Tibial nerve (tissue), 4 donors: ENCODE measurements at places on chromosomes 2 and 18. TPM values are rescaled to one million over a fixed set of nuclear protein-coding genes. Genes with fewer than 3 reads are reported as not detected.

Gene UCN
- total RNA-seq, result 24.0 TPM

Gene TEX44
- not detected for total RNA-seq

Gene C18orf32
- 22.2 TPM for total RNA-seq

Gene SATB2
- total RNA-seq, result 19.0 TPM

Gene SERPINB8
- total RNA-seq, result 10.9 TPM

Gene TXNDC2
- total RNA-seq, result 0.20 TPM

Gene CD28
- 13.8 TPM for total RNA-seq

Gene FHL2
- total RNA-seq, result 72.8 TPM

Gene DUSP19
- 2.2 TPM for total RNA-seq

Gene COBLL1
- total RNA-seq, result 152 TPM

GRCh38 chr2:102296449-102296848, 14.9 kb upstream of the IL1RL1 start:
- DNase-seq, result no peak
- H3K36me3 ChIP-seq, result no peaks in the 10 kb centered on the region
- H3K27me3 ChIP-seq, result no peaks in the 10 kb centered on the region
- no peaks in the 10 kb centered on the region for H3K4me1 ChIP-seq
- no peak overlapping the region for H3K27ac ChIP-seq

DNA sequence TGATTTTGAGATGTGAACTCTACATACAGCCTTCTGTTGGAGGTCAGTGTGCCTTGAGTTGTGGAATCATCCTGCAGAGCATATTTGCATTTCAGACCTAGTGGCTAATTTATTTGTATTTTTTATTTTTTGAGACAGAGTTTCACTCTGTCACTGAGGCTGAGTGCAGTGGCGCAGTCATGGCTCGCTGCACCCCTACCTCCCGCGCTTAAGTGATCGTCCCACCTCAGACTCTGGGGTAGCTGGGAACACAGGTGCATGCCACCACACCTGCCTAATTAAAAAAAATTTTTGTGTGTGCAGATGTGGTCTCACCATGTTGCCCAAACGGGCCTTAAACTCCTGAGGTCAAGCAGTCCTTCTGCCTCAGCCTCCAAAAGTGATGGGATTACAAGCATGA, 104.4 kb downstream of the ASXL3 start:
- no peak for DNase-seq
- no peaks in the 10 kb centered on the region for H3K27me3 ChIP-seq
- no peaks in the 10 kb centered on the region for H3K36me3 ChIP-seq
- no peak overlapping the region for H3K27ac ChIP-seq
- no peaks in the 10 kb centered on the region for H3K4me1 ChIP-seq

GRCh38 chr2:104040771-104041170, 813.1 kb upstream of the POU3F3 start:
- no peak overlapping the region for H3K27ac ChIP-seq
- H3K4me3 ChIP-seq, result no peak overlapping the region
- no peak for DNase-seq
- no peaks in the 10 kb centered on the region for H3K4me1 ChIP-seq
- no peaks in the 10 kb centered on the region for H3K36me3 ChIP-seq
- H3K27me3 ChIP-seq, result no peaks in the 10 kb centered on the region

GRCh38 chr2:45494275-45494977, 116.6 kb downstream of the SRBD1 start:
- no peak overlapping the region for H3K27ac ChIP-seq
- peak; percentile 68 for DNase-seq
- H3K27me3 ChIP-seq, result no peaks in the 10 kb centered on the region

DNA sequence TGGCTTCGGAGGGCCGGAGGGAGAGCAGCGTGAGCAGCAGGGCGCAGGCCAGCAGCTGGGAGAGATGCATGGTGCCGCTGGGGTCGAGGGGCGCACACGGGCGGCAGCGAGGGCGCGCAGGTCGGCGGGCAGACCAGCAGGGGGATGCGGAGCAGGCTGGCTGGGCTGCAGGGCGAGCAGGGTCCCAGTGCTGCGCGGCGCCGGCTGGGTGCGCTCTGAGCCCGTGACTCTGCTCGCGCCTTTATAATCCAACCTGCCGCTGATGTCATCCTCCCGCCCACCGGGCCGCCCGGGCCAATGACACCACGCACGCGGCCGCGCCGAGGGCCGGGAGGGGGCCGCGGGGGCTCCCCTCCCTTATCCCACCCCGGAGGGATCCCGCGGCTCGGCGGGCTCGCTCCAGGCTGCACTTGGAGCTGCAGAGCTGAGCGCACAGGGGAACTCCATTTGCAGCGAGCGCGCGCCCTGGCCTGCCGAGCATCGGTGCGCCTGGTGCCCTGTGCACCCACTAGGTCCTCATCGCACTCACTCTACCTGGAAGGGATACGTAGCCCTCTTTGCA, at the start of gene NPPC:
NPPC (minus strand) TSS at position 217 of the 562 bp plus-strand sequence; CDS start at position 70, 147 bp downstream.
- peak within 1 kb of the TSS; percentile 39 for H3K4me3 ChIP-seq
- no peak within 1 kb of the TSS for H3K27ac ChIP-seq
- H3K27me3 ChIP-seq, result peaks cover 74% of the 10 kb centered on the region
- no peaks in the 10 kb centered on the region for H3K36me3 ChIP-seq
- DNase-seq, result no peak

GRCh38 chr2:151906633-151906998, 78.4 kb upstream of the ARL5A start:
- no peak overlapping the region for H3K27ac ChIP-seq
- no peak for DNase-seq
- H3K4me1 ChIP-seq, result no peaks in the 10 kb centered on the region

DNA sequence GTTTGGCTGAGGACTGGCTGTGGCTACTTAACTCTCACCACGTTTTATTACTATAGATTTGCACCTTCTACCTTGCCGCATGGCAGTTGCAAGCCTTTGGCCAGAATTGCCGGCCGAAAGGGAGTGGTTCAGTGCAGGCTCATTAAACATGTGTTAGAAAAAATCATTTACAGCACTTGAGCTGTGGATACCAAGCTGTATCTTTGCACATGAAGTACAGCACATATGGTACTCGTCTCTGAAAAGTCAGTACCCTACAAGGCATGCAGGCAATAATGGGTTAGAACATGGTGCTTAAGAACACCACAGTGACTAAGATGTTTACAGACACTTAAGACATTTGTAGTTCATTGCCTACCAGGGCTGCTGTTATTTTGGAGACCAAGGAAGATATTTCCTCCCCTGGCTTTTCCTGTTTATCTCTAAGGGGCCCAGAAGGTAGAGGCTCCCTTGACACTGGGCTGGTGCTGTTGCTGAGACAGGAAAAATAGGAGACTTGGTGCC, 103.1 kb downstream of the ZNF532 start:
- H3K36me3 ChIP-seq, result no peaks in the 10 kb centered on the region
- no peak overlapping the region for H3K4me3 ChIP-seq
- H3K27me3 ChIP-seq, result no peaks in the 10 kb centered on the region

GRCh38 chr18:55420665-55421307, 167.2 kb downstream of the TCF4 start:
- H3K4me3 ChIP-seq, result peak overlapping the region; percentile 8
- no peaks in the 10 kb centered on the region for H3K4me1 ChIP-seq
- H3K27ac ChIP-seq, result peak overlapping the region; percentile 83
- H3K27me3 ChIP-seq, result no peaks in the 10 kb centered on the region
- H3K36me3 ChIP-seq, result no peaks in the 10 kb centered on the region

DNA sequence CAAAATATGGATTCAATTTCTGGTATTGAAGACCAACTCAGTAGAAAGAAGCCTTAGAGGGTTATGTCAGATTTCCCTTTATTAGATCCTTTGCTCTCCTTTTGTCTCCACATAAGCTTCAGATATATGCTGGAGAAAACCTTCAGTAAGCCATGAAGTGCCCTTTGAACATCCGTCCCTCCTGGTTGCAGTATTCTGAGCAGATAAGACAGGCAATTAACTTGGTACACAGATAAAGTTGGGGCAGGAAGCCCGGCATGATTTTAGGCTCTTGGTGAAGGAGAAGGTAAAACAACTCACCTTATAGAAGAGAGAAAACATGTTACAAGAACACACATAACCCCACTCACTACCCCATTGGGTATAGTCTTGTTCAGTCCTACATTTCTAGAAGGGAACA, 76.4 kb downstream of the SRD5A2 start:
- no peaks in the 10 kb centered on the region for H3K27me3 ChIP-seq
- no peaks in the 10 kb centered on the region for H3K4me1 ChIP-seq
- no peak overlapping the region for H3K27ac ChIP-seq
- no peak overlapping the region for H3K4me3 ChIP-seq
- DNase-seq, result no peak

GRCh38 chr18:58723810-58724602, 52.7 kb downstream of the MALT1 start:
- no peak overlapping the region for H3K27ac ChIP-seq
- no peak for DNase-seq
- H3K36me3 ChIP-seq, result no peaks in the 10 kb centered on the region

DNA sequence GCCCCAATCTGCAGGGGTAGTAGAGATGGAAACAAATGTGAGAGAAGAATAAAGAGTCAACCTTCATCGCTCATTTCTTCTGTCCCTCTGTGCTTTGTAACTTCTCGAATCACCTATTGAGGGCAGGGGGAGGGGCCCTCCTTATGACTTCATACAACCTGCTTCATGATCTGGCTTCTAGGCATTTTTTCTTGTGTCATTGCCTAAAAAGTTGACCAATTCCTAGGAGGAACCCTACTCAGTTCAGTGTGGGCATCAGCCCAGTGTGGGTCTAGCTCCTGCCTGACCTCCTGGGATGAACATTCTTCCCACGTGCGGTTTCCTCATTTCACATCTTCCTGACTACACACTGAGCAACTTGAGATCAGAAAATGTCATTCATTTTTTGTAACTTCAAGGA, 46.3 kb upstream of the CREB1 start:
- no peaks in the 10 kb centered on the region for H3K36me3 ChIP-seq
- no peaks in the 10 kb centered on the region for H3K4me1 ChIP-seq
- no peak overlapping the region for H3K4me3 ChIP-seq
- DNase-seq, result no peak
- no peak overlapping the region for H3K27ac ChIP-seq
- H3K27me3 ChIP-seq, result no peaks in the 10 kb centered on the region

GRCh38 chr18:57113799-57114420, 33.0 kb upstream of the BOD1L2 start:
- no peaks in the 10 kb centered on the region for H3K4me1 ChIP-seq
- no peak overlapping the region for H3K4me3 ChIP-seq
- no peak for DNase-seq
- H3K36me3 ChIP-seq, result no peaks in the 10 kb centered on the region
- H3K27me3 ChIP-seq, result no peaks in the 10 kb centered on the region
- no peak overlapping the region for H3K27ac ChIP-seq

DNA sequence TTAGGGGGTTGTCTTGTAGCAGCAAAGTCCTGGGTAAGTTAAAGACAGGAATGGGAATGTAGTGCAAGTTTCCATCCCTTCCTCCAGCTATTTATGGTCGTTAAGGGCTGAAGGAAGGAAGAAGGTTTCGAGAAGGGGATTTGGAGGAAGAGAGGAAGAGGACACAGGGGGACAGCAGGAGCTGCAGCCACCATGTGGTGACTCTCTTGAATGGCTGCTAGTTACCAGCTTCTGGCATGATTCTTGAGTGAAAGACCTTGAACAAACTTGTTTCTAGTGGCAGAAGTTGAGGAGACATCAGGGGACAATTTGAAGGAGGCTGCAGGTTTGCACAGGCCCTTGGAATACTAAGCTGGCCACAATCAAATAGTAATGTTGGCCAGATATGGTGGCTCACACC, 116.6 kb downstream of the MTX2 start:
- no peak overlapping the region for H3K27ac ChIP-seq
- H3K27me3 ChIP-seq, result no peaks in the 10 kb centered on the region
- no peak overlapping the region for H3K4me3 ChIP-seq
- H3K4me1 ChIP-seq, result no peaks in the 10 kb centered on the region
- DNase-seq, result no peak
- no peaks in the 10 kb centered on the region for H3K36me3 ChIP-seq

DNA sequence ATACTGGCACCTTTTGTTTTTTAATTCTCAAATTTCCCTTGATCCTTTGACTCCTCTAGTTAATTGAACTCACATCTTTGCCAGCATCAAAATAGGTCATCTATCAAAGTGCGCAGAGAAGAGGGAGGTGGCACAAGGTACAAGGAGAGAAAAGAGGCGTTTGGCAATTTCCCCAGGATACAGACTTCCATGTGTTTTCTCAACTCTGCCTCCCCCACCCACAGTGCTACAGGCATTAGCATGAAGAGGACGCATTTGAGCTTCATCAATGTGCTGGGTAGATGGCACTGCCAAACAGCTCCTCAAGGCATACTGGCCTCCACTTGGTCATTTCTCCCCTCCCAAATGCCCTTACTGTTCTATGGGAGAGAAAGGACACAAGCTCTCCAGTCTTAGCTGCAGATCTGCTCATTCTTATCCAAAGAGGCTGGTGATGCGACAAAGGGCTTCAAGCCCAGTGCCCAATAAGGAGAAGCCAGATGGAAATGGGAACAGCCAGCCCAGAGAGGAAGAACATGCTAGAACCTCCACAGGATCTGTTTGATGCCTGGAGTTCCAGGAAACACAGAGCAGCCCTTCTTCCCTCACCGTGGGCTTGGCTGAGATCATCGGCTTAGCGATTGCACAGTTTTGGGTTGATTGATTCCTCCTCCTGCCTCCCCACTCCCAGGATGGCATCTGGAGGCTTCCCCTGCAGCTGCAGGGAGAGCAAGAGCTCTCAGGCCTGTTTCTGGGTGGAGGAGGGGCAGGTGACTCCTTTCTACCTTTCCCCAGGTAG, 144.7 kb upstream of the SMAD2 start:
- no peak for DNase-seq
- H3K27me3 ChIP-seq, result no peaks in the 10 kb centered on the region
- H3K4me1 ChIP-seq, result no peaks in the 10 kb centered on the region
- H3K36me3 ChIP-seq, result no peaks in the 10 kb centered on the region

DNA sequence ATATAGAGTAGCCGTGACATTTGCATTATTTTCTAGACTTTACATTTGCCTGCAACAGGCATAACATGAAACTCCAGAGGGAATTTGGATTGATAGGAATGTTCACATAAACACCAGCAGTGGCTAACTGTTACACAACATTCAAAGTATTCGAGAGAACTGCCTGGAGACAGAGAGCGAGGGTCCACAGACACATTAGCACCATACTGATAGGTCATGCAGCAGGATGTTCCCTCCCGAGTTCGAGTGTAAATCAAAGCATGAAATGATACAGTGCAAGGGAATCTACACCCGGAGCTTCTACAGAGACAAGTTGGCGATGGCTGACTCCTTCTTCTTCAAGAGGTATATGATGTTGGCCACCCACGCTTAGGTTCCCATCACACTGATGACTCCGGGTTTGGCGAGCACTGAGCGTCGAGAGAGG, 89.5 kb downstream of the COL6A3 start:
- no peaks in the 10 kb centered on the region for H3K27me3 ChIP-seq
- no peak overlapping the region for H3K4me3 ChIP-seq
- no peak overlapping the region for H3K27ac ChIP-seq
- peaks cover 65% of the 10 kb centered on the region for H3K4me1 ChIP-seq
- no peaks in the 10 kb centered on the region for H3K36me3 ChIP-seq
- DNase-seq, result no peak
